ENCODE measurements at places on chromosomes 16 and 17.

DNA sequence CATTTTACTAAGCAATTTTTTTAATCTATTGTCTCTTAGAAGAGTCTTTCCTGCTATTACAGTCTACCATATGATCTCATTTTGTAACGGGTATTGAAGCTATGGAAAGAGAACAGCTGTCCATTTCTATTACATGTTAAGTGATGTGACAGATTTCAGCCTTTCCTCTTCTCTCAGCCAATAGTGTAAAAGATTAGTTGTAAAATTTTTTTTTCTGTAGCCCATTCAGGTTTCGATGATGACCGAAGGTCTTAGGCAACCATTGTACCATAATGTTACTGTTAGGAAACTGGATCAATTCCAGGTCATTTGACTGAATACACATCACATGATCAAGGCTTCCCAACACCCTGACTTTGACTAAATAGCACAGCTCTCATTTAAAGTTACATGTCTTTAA is 147.6 kb upstream of the HLF start:
- DNase-seq: no peak

DNA sequence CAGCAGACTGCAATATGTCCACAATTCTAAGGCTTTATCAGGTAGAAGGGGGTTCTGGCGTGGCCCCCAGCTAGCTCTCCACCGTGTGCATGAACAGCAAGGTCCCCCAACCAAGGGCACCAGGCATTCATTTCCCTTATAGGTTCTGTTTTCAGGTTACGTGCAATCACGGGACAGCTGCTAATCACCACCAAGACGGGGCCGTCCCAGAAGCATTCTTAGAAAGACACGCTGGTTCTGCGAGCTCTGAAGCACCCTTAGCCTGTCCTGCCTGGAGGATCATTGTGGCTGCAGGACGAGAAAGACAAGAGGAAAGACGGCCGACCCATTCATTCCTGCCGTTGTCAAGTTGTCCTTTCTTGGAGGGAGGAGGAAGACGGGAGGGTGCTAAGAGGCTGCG is 302.9 kb downstream of the SOX9 start:
- no peak for DNase-seq

GRCh38 chr16:72173997-72174396 is 2.0 kb upstream of the PMFBP1 start:
- DNase-seq: no peak

- DNase-seq: no peak
Measured at GRCh38 chr16:89002851-89003830, 26.1 kb upstream of the CBFA2T3 start.

DNA sequence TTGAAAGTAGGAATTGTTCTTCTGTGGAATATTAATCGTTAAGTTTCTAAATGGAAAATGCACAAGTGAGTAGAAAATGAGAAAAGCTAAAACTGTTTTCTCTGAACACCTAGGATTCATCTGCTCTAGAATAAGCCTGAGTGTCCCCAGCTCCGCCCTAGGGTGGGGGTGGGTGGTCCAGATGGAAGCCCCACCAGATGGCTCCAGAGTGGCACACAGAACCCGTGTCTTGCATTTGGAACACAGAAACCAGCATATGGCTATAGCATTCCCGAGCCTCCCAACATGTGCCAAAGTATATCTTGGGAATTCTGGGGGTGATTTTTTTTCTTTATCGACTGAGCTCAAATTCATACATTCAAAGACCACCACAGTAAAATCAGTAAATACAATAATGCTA is 517.7 kb upstream of the PSMD7 start:
- DNase-seq: no peak

DNA sequence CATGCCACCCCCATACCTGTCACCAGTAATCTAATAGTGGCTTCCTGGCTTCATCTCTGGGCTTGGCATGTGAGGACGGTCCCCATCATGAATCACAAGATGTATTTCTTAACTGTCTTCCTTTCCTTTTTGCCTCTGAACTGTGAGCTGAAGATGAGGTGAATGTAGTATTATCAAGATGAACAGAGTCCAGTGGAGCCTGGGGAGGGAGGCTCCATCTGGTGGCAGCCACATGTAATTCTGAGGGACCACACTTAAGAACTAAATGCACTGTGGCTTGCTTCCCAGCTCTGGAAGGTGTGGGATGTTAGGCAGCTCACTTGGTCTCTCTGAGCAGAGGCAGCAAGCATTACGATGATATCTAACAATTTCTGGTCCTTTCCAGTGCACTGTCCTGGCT is 354.9 kb upstream of the ASIC2 start:
- no peak for DNase-seq

Measured in NCI-H1105 treated with DMSO at 0.1 percent for 48 hours (cell line).